Fibroblast of skin of right quadriceps (primary cell): ENCODE measurements at places on chromosomes 4 and X.
A peak's percentile ranks its signal among the peaks of the same experiment; 100 is the strongest.

- DNase-seq = peak; percentile 69
These were observed 115.2 kb upstream of the LNX1 start for GRCh38 chr4:53706422-53707032.

DNA sequence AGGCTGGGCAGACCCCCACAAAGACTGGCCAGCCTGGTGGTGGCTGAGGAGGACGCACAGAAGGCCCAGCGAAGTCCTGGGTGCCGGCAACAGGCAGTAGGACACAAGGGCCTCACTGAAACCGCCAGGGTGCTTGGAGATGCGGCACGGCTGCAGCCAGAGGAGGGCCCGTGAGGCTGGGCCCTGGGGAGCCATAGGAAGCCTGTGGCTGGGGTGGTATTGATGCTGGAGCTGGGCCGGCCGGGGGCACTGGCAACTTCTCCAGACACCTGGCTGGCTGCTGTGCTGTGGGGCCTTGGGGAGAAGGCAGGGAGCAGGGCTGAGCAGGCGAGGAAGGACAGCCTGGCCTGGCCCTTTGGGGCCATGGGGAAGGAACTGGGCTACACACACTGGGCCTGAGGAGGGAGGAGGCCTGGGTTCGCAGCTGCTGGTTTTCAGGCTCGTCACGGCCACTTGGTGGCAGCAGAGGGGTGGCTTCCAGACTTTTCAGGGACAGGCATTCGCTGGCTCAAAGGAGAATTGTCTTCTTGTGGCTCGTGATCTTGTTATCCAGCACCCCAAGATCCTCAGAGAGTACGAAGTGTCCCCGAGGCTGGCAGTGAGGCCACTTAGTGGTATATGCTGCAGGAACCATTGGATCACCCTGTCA is 37.2 kb downstream of the ATP2B3 start:
- DNase-seq = peak; percentile 20

- DNase-seq = no peak
These were observed 72.8 kb upstream of the NEIL3 start for GRCh38 chr4:177236886-177237285.

DNA sequence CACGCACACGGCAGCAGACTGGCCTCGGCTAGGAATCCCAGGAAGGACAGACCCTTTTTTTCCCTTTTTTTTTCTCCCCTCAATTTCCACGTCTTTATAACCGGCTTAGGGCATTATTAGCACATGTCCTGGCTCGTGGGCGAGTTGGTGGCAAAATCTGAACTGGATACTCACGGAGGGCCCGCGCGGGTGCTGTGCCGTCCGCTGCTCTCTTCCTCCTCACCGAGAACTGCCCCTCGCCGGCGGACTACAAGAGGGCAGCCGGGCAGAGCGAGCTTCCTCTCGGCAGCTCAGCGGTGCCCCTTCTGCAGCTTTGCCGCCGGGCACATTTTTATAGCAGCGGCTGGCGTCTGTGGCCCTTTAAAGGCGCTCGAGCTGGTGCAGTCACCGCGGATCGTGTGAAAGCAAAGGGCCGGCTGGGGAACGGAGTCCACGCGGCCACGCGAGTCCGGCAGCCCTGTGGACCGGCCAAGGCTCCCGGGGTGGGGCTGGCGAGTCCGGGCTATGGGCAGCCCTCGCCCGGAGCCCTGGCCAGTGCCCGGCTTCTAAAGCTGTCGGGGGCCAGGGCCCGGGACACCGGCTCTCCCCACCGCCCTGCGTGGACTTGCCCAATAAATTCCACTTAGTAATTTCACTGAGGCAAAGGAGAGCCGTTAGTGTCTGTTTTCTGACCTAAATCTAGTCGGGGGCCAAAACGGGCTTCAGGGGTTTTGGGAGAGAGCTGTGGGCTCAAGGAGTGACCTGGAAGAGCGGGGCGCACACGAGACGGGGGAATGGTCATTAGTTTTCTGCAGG is 1.3 kb upstream of the CITED1 start:
- peak; percentile 48 for DNase-seq

DNA sequence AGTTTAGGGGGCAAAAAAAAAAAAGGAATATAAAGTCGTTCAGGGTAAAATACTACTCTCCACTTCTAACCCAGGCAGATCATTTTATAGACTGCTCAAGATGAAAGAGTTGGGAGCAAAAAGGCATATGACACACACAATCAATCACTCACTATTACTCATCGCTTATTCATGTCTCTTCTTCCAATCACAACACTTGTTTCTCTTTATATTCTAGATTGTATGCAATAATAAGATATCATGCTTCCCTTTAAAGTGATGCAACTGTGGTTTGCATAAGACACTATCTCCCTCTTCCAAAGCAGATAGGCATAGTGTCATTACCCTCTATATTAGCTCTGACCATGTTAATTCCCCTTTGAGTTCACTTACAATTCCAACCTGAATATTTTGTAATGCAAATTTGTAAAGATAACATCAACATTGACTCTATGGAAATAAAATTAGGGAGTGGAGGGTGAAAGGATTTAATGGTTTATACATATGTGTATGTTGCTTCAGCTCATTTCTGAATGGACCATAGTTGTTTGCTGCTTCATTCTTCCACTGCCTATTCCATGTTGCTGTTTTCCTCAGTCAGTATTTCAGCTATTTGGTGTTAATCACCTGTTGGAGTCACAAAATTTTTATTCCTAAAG is 154.9 kb upstream of the EPHA5 start:
- DNase-seq = peak; percentile 49
